SK-N-SH (cell line): ENCODE measurements at places on chromosomes 7 and 10.

DNA sequence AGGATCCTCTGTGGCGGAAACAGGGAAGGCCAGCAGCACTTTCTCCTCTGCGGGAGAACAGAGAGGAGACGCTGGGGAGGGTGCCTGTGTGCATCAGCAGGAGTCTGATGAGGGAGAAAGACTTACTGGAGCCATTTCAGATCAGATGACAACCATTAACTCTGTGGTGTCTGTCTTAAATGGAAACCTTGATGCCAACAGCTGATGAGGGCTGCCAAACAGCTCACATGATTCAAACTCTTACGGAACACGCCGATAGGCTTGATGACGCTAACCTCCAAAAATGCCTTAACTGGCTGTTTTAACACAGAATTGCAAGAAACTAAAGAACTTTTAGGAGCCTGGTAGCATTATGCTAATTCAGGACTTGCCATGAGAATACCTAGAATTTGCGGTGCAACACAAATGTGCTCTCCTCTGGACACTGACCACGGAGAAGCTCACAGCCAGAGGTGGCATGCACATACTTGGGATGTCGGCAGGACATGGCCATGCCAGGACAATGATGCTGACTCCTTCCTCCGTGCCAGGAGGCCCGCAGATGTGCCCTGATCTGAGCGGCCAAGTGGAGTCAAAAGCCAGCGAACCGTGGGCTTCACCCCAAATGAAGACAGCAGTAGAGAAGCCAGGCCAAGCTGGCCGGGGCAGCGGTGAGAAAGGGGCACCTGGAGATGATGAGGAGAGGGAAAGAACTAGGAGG is 154.9 kb downstream of the ZMYND11 start:
- no peak for DNase-seq

GRCh38 chr10:3066317-3067117 is 831 bp upstream of the PFKP start:
- peak; percentile 61 for DNase-seq

- DNase-seq, result no peak
These were observed 21.5 kb downstream of the C10orf53 start for GRCh38 chr10:49700997-49701396.

DNA sequence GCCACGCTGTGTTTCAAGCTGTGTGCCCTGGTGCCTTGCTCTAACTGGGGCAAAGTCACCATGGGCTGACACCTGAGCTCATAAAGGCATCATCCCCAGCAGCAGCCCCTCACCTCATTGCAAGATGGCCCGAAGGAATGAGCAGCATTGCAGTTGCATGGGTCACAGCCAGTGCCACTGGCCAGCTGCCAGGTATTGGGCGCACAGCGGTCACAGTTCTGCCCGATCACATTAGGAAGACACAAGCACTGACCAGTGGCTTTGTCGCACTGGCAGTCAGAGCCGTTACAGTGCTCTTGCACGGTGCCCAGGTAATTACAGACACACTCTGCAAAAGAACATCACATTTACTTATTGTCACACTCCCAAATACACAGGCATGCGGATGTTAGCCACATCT is 51.1 kb downstream of the LAMB1 start:
- DNase-seq, result no peak

GRCh38 chr7:52547308-52547910 is 488.0 kb upstream of the POM121L12 start:
- DNase-seq, result no peak

DNA sequence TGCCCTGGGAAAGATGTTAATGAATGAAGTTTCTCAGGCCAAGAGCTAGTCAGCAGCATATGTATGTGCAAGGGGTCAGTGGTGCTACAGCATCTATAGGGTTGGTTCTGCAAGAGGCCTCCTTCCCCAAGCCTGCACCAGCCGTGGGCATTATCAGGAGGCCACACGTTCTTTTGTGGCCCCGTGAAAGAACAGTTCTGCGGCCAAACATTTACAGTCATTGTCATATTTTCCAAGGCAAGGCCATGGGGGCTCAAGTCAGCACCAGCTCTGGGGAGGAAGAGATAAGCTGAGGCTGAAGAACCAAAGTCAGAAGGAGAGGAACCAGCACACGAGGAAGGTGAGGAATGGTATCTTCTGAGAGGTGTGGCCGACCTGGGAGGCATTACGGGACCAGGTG is 54.4 kb upstream of the TMEM72 start:
- DNase-seq, result no peak

DNA sequence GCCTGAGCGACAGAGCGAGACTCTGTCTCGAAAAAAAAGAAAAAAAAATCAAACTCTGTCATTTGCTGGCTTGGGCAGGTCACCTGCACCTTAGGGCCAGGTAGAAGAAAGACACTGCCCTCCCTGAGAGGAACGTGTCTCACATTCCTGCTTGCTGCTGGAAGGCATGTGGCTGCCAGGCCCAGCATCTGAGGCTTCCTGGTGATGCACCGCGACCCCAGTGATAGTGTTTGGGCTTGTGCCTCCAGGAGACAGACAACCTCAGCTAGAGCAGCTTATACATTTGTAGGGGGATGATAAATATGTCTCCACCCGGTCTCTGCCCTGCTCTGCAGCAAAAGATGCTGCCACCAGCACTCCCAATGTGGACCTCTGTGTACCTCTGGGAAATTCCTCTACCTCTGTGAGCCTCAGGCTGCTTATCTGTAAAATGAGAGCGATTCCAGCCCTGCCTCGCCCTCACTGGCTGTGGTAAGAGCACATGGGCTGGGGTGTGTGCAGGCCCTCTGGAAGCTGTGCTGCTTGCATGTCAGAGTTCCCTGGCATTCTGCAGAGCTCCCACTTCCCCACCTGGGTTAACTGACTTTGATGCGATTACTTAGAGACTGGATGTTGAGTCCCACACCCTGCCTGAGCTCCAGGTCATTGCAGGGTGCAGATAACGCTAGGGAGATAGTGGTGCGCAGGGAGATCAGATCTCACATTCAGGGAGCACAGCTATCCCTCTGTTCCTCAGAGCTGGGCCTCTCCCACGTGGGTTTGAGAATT is 19.9 kb downstream of the SLC29A3 start:
- DNase-seq, result peak; percentile 48

GRCh38 chr7:15462721-15463389 is 99.0 kb downstream of the AGMO start:
- DNase-seq, result no peak

DNA sequence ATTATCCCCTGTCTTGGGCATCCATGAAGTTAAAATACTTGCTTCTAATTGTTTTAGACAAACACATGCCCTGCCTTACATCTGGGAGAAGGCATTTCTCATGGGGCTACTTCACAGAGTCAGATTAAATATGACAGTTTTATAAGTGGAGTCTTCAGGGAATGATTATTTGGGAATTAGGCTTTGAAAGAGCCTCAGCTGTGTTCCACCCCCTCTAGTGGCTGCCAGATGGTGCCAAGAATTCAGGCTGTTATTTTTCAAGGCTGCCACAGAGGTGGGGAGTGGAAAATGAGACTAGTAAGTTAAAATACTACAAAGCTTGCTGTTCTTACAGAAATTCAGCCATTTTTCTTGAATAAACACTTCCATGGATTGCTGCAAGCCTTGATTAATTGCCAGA is 45.8 kb upstream of the DNAH11 start:
- DNase-seq, result no peak

DNA sequence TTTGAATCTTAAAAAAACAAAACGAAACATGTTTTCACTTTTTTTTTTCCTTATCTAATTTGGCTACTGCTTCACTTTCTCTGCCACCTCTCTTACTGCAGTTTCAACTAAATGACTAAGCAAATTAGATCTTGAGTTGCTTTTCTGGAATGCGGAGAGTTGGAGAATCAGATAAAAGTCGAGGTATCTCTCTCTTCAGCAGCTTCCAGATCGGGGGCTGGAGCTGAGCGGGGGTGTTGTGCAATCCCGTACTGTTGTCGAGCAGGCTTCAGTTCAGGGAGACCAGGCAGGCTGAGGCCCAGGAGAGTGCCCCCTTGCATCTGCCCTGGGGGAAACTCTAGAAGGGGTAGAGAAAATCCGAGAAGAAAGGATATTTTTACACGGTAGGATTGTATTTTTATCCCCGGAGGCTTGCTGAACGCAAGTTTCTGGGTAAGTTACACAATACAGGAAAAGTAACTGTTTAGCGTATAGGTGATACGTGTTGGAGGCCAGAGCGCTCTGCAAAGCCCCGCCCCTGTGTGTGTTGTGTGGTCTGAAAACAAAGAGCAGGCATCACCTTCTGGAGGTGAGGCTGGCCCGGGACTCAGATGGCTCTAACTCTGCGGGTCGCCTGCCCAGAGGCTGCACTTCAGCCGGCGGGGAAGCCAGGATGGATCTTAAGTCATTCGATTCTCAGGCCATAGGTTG is 116.6 kb downstream of the KLF6 start:
- DNase-seq, result no peak

GRCh38 chr7:150685219-150686029 is at the start of gene GIMAP2:
GIMAP2 (plus strand) TSS chr7:150685706; CDS start chr7:150687060, 1,354 bp downstream.
- DNase-seq, result no peak

GRCh38 chr7:45955286-45955685 is 34.2 kb upstream of the IGFBP3 start:
- DNase-seq, result no peak

DNA sequence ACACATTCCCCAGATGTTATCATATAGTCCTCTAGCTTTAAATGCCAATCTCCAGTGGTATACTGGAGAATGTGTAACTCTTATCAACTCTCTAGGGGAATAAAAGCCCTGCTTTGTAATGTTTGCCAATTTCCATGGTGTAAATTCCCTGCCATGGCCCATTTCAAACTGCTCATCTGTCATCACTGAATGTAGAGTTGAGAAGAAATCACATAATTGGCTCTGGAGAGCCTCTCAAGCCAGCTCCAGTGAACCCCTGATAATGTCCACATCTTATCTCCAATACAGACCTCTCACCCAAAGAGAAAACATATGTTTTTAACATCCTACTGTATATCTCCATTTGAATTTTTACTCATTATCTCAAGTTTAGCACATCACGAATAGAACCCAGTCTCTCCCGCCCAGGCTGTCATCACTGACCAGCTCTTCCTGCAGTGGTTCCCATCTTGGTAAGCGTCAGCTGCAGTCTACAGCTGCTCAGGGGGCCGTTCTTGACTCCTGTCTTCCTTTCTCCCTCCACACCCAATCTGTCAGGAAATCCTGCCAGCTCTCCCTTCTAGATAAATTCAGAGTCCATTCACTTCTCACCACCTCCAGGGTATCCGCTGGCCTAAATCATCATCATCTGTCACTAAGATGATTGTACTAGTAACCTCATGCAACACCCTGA is 332.4 kb downstream of the FRMD4A start:
- DNase-seq, result no peak

GRCh38 chr10:24349379-24350001 is 140.6 kb downstream of the KIAA1217 start:
- no peak for DNase-seq

- no peak for DNase-seq
These were observed 568 bp downstream of the PRSS2 start for GRCh38 chr7:142771353-142771723.

DNA sequence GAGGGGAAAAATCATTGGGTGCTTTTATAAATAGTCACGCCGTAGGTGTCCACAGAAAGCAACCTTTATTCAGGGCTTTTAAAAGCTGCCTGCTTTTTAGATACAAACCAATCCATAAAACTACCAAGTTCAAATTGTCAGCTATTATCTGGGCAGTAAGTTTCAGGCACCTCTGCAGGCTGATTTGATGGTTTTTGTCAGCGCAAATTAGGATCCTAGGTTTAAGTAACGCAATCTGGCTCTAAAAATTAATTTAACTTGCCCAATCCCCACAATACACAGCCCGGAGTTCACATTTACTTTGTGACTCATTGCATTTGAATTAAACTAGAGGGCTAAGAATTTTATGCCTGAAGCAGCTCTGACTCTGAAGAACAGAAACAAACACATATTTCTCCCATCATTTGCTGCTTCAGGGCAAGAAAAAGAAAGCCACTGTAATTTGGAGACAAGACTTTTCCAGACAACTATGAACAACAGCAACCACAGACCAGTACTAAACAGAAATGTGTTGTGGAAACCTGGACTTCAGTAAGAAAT is 43.3 kb downstream of the NRP1 start:
- no peak for DNase-seq

GRCh38 chr10:113169853-113170460 is 219.9 kb downstream of the TCF7L2 start:
- DNase-seq, result no peak

DNA sequence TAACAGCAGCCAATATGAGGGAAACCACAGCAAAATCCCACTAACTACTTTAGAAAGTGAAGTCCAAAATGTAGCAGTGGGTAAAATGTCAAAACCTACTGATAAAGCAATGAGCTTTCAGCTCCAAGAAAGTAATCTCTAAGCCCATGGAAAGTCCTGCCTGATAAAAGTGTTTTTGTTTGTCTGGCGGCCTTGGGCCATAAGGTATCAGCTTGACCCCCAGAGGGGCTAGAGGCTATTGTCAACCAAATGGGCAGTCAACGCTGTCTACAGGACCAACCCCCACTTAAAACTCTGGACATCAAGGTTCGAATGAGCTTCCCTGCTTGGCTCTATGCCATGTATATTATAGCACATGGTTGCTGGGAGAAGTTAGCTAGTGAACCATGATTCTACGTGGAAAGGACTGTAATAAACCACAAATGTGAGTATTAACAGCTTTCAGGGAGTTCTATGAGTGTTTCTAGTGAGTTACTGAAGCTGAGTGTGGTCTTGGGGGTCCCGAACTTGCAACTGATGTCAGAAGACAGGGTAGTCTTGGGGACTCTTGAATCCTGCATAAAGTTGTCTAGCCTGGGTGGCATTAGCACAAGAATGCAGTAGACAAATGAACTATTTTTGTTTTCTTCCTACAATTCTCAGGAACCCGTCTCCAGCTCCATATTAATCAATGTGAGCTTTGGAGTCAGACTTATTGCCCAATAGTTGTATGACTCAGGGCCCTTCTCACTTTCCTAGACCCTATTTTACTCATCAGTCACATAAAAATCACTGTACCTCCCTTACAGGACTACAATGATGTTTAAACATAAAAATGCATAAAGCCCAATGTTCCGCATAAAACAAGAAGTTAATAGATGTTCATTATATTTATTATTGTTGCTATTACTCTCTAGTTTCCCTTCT is 164.9 kb downstream of the DGKI start:
- no peak for DNase-seq

DNA sequence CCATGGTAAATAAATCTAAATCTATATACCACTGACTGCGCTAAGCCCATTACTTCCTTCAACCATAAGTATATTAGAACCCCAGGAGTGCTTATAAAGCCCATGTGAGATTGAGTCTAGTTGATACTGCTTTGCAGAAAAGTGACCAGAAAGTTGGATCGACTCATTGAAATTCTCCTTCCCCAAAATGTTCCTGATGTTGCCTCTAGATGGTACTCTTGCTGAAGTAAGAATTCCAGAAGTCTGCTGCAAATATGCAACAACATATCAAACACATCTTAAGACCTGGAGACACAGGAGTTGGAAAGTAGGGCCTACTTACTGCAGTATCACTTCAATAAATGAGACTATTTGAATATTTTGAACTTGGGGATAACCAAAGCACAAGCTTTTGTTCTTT is 550.8 kb downstream of the IPMK start:
- DNase-seq, result no peak
